ENCODE measurements at places on chromosomes 2 and 18. TPM values are rescaled to one million over a fixed set of nuclear protein-coding genes. Genes with fewer than 3 reads are reported as not detected.
A peak's percentile ranks its signal among the peaks of the same experiment; 100 is the strongest.

- H3K4me3 ChIP-seq, result no peak overlapping the region
- no peaks in the 10 kb centered on the region for H3K36me3 ChIP-seq
- H3K27me3 ChIP-seq, result peaks cover 9% of the 10 kb centered on the region
- no peak for DNase-seq
- H3K27ac ChIP-seq, result no peak overlapping the region
- no peaks in the 10 kb centered on the region for H3K4me1 ChIP-seq
Observed at GRCh38 chr18:50790241-50790640, 29.6 kb downstream of the MRO start.

GRCh38 chr2:68832233-68832869 is 38.8 kb downstream of the BMP10 start:
- peak overlapping the region; percentile 94 for H3K27ac ChIP-seq
- peak; percentile 81 for DNase-seq
- H3K27me3 ChIP-seq, result no peaks in the 10 kb centered on the region

DNA sequence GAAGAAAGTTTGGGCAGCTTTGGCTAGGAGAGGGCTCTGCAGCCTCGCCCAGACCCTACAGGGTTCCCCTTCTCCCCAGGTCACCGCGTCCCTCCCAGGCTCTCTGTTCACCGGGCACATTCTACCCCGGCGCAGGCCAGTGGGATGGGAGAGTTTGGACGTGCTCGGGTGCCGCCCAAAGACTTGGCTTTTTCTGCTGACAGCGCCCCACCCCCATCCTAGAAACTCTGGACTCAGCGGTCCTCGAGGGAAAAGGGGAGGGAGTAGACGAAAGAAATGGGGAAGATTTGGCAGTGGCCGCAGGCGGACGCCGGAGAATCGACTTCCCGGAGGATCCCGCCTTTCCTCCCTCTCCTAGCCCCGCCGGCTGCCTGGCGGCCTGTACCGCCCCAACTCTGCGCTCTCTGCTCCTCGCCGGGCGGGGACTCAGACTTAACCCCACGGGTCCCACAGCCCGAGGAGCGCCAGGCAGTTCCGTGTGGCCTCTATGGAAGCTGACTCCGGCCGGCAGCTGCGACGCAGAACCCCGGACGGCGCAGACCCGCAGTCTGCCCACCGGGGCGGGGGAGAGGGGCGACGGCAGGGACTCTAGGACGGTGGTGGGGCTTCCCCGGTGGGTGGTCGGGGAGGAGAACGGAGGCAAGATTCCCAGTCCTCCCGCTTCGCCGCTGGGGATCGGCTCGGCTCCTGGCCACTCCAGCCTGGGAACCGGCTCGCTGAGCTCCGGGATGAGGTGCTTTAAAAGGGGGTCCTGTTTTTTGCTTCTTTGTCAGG is 863 bp upstream of the SIX2 start:
- no peak overlapping the region for H3K27ac ChIP-seq
- no peak for DNase-seq
- H3K27me3 ChIP-seq, result peaks cover 77% of the 10 kb centered on the region
- H3K36me3 ChIP-seq, result no peaks in the 10 kb centered on the region

GRCh38 chr18:75868031-75868430 is 440.5 kb upstream of the SMIM21 start:
- no peaks in the 10 kb centered on the region for H3K4me1 ChIP-seq
- H3K27me3 ChIP-seq, result peaks cover 4% of the 10 kb centered on the region
- H3K27ac ChIP-seq, result no peak overlapping the region
- H3K4me3 ChIP-seq, result no peak overlapping the region
- H3K36me3 ChIP-seq, result no peaks in the 10 kb centered on the region

- no peaks in the 10 kb centered on the region for H3K27me3 ChIP-seq
- no peak overlapping the region for H3K4me3 ChIP-seq
- DNase-seq, result no peak
- H3K36me3 ChIP-seq, result no peaks in the 10 kb centered on the region
Observed at GRCh38 chr2:122261911-122262310, 506.5 kb downstream of the TSN start.

DNA sequence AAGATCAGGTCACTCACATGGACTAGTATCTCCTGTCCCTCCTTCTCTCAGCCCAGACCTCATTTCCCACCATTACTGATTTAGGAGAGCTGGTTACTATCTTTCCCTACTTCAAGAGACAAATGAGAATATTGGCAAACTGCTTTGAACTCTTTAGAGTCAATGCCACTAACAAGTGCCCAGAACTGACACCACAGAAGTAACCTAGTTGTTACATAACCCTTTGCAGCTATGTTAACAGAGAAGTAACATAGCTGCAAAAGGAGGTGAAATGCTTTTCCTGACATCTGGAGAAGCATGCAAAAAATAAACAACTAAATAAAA is 30.0 kb downstream of the TGFA start:
- H3K4me3 ChIP-seq, result no peak overlapping the region
- no peaks in the 10 kb centered on the region for H3K36me3 ChIP-seq
- H3K27me3 ChIP-seq, result no peaks in the 10 kb centered on the region
- DNase-seq, result no peak
- peaks cover 23% of the 10 kb centered on the region for H3K4me1 ChIP-seq

- peaks cover 5% of the 10 kb centered on the region for H3K27me3 ChIP-seq
- H3K4me3 ChIP-seq, result no peak overlapping the region
- H3K4me1 ChIP-seq, result no peaks in the 10 kb centered on the region
- H3K27ac ChIP-seq, result no peak overlapping the region
Observed at GRCh38 chr2:17915811-17916518, 37.5 kb downstream of the KCNS3 start.

DNA sequence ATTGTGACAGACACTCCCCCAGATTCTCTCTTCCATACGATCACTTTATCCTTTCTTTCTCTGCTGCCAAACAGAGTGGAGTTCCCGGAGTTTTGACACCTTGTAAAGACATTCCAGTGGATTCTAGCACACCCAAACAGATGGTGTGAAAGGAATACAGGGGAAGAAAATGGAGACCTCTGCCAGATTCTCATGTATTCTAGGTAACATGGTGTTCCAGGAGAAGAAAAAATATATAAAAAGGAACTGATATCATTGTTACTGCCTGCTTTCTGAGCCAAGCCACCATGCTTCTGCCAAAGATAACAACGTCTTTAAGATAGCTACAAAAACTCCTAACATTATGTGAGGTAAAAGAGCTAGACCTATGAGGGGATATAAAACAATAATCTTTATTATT is 136.5 kb downstream of the TXNL1 start:
- DNase-seq, result no peak
- peaks cover 4% of the 10 kb centered on the region for H3K27me3 ChIP-seq
- H3K27ac ChIP-seq, result no peak overlapping the region
- H3K36me3 ChIP-seq, result no peaks in the 10 kb centered on the region
- H3K4me1 ChIP-seq, result peaks cover 9% of the 10 kb centered on the region

DNA sequence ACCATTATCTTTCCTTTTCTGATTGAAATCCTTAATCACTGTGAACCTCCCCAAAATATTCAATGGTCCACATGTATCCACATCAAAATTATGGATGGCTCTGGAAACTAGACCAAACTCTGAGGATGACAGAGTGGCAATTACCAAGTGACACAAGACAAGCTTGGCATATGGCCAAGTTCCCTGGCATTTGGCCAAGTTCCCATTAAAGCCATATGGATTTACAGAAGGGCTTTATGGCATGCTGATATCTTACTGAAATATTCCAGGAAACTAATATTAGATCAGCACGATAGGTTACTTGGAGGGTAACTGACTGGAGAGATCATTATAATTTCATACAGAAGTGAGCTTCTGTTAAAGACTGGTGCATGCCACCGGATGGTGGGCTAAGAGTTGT is 21.9 kb upstream of the CERS6 start:
- peaks cover 47% of the 10 kb centered on the region for H3K4me1 ChIP-seq
- H3K27ac ChIP-seq, result no peak overlapping the region
- no peaks in the 10 kb centered on the region for H3K27me3 ChIP-seq
- no peak overlapping the region for H3K4me3 ChIP-seq
- no peaks in the 10 kb centered on the region for H3K36me3 ChIP-seq

Gene LHCGR
- total RNA-seq, result not detected

Gene SLC5A7
- total RNA-seq, result not detected
